ENCODE measurements at places on chromosomes 2 and 18.
A peak's percentile ranks its signal among the peaks of the same experiment; 100 is the strongest.

DNA sequence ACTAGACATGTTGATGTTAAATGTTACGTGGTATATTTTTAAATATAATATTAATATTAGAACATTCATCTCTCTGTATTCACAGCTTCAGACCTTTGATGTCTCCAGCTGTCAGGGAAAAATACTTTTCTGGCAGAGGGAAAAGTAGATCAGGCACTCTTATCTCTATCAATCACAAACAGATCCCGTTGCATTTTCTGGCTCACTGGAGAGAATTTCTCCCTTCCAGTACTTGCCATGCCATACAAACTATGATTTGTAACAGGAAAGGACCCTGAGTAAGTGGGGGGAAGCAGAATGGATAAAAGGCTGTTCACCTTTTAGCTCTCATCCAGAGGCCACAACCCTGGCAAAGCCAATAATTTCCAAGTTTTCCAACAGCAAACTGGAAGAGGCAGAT lies 158.0 kb downstream of the TCF4 start:
- no peak for DNase-seq

- DNase-seq: no peak
These were observed 138.3 kb downstream of the FAM124B start for GRCh38 chr2:224263571-224264043.

DNA sequence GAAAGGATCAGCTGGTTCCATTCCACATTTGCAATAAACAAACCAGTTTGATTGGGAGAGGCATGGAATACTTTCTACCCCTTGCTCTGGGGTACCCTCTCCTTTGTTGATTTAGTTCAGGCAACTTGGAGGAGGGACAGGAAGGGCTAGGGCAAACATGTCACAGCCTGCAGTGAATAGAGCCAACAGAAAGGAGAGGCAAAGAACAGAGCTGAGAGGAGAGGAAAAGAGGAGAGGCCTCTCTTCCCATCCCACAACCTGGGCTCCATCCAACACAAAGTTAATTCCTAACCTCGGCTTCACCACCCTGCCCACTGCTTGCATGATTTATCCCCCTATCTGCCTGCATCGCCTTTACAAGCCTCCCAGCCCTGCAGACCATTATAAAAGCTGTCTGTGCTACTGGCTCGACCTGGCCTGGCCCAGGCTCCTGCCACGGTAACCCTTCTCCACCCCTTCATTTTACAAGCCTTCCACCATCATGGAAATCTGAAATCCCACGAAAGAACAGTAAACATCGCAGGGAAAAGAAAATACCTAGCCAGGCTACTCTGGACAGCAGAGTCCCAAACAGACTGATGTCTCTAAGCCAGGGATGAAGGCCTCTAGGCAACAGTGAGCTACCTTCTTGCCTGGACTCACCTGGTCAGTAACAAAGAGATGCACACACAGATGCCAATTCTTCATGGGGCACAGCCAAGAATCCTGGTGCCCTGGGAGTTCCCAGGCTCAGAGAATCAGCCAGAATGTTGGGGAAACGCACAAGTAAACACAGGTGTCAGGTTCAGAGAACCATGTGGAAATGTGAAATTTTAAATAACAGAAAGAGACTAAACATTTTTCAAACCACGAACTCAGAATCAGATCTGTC lies 43.6 kb downstream of the NHEJ1 start:
- no peak for DNase-seq

DNA sequence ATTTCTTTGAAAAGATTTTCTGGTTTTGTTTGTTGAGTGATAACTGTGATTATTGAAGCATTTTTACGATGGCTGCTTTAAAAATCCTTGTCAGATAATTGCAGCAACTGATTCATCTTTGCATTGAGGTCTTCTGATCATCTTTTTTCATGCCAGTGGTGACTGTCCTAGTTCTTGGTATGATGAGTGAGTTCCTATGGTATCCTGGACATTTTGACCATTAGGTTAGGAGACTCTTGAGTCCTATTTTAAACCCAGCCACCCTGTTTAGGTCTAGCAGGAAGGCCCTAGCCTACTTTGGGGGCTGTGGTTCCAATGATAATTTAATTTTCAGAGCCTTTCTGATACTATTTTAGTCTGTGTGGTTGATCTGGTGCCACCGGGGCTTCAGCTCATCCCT lies 72.7 kb upstream of the REV1 start:
- no peak for DNase-seq

DNA sequence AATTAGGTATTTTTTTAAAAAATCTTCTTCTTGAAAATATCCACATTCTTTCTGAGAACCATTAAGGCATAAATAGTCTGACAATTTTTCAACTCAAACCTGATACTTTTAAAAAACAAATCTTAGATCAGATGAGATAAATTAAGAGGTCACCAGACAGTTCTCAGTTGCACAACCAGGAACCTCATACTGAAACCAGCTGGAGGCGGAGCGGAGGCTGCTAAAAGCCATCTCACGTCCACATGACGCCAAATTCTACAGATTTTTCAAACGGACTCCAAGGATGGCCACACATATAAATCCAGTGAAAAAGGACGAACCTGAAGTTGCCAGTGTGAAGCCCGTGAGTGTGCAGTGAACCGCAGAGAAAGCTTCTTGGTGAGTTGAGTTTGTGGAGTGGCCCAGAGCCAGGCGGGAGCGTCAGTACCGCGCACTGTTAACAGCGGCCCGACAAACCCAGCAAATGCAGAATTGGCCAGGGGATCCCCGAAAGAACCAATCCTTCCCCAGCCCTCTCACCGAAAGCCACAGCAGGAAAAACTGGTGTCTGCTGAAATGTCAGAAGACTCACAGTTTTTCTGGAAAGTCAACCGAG lies 53.1 kb upstream of the BBS5 start:
- DNase-seq: no peak

GRCh38 chr2:39469807-39470206 lies 32.7 kb upstream of the MAP4K3 start:
- DNase-seq: peak; percentile 18

- no peak for DNase-seq
These were observed 5.2 kb downstream of the COPS8 start for GRCh38 chr2:237090906-237091305.

DNA sequence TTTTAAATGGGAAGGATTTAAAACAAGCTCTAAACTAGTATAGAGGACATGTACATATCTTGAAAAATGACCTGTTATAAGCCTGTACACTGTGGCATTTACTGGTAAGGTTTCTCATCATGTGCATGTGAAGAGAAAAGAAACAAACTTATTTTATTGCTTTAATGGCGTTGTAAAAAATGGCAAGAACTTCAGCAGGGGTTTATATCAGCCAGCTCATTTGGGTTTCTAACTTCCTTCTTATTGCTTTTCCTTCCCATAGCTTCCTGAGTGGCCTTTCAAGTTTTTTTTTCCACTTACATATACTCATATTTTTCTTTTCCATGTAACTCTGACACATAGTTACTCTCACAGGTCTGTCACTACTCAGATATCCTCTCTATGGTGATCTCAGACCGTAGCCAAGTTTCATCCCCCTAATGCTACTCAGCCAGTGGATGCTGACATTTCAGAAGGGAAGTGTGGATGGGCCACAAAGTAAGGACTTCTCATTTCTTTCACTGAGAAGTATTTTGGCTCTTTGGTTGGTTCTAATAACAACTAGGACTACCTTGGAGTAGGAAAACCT lies 198.2 kb downstream of the PARD3B start:
- no peak for DNase-seq

DNA sequence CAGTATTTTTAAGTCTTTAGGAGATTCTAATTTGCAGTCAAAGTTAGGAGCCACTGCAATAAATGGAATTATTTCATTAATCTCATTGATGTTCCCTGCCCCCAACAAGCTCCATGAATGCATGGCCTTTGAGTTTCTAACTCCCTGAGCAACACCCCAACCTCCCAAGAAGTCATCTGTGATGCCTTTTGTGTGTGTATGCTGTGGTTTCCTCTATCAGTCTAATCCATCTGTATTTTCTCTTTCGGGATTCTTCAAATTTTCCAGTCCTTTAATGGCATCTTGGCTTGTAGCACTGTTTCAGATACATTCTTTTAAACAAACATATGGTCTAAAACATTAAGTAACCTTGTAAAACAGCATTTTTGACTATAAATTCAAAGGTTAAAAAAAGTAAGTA lies 16.8 kb downstream of the SERPINB10 start:
- no peak for DNase-seq

GRCh38 chr2:16525265-16525887 lies 140.3 kb downstream of the CYRIA start:
- peak; percentile 50 for DNase-seq

- no peak for DNase-seq
These were observed 233.4 kb upstream of the COPS8 start for GRCh38 chr2:236852100-236852976.

GRCh38 chr2:150088538-150088937 lies 398.9 kb downstream of the RND3 start:
- no peak for DNase-seq

- peak; percentile 40 for DNase-seq
These were observed 339.0 kb downstream of the SATB2 start for GRCh38 chr2:199118673-199119112.

DNA sequence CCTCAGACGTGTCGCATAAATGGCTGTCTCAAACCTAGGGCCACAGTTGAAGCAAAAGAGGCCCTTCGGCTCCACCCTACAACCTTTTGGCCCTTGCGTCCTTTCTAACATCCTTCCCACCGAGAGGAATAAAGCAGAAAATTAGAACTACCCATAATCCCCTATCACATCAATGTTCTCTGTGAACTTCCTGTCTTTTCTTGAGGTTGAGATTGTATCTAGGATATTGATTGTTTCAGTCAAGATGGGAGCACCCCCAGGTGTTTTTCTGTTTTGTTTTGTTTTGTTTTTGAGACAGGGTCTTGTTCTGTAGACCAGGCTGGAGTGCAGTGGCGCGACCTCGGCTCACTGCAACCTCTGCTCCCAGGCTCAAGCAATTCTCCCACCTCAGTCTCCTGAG lies 23.6 kb downstream of the INPP5D start:
- DNase-seq: no peak

DNA sequence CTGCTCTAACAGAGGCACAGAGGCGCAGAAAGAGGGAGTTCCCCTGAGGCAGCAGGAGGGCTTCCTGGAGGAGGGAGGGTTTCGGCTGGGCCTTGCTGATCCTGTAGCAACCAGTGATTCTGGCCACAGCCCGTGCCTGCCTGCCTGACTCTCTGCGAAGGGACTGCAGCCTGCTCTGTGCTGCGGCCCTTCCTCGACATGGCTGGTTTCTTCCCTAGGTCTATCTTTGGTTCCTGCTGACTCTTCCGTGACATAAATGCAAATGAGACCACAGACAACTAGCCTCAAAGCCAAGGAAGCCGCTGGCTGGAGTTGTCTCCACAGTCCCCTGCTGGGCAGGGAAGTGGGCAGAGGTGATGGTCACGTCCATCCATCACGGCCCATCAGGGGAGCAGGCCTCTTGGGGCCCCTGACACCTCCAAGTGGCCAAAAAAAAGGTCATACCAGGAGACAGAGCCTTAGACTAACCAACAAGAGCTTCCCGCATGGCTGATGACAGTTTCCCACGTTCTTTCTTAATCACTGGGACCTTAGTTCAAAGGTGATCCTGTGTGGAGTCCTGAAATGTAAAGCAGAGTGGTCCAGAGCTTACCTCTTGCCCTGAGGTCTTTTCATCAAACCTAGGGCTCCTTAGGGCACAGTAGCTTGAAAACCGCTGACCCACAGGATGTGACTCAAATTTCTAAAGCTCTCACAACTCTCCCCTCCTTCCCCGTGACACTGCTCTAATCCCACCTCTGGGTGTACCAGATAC lies 55.3 kb downstream of the HS1BP3 start:
- DNase-seq: no peak

GRCh38 chr2:179020156-179020750 lies 29.7 kb downstream of the CCDC141 start:
- peak; percentile 46 for DNase-seq

All from neural progenitor cell (in vitro differentiated cells).